ENCODE measurements at places on chromosomes 5 and 9.

DNA sequence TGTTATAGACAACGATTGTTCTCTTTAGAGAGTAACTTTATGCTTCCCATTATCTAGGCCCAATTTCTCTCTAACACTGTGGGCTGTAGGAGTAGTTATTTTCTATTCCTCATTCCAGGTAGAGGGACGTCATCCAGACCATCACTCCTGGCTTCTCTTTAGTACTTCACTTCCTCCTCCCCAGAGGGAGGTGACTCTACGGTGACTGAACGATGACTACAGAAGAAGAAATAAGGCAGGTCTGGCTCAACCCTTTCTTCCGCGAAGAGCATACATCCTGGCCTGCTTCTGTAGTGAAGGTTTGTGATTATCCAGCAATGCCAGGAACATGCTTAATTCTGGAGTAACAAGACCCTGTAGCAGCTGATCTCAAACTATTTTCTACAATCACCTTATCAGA, 50.8 kb downstream of the HMGCR start:
- DNase-seq, result no peak

DNA sequence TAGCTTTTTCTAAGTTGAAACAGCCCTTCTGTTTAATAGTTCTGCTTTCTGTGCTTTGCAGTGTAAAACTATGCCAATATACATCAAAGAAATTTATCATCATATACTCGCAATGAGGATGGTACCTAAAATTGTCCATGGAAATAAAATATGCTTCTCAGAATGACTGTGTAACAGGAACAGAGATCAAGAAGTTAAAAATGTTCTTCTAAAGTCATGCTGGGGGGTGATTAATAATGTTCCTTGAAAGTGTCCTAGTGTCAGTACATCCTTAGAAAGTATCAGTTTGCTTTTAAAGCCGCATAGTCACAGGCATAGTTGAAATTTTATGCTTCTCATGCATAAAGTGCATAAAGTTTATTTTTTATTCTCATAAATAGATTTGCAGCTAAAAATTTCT, 4.0 kb upstream of the LRRC70 start:
- no peak for DNase-seq

- DNase-seq, result no peak
Measured at GRCh38 chr5:26945901-26946300, 92.5 kb downstream of the CDH9 start.

DNA sequence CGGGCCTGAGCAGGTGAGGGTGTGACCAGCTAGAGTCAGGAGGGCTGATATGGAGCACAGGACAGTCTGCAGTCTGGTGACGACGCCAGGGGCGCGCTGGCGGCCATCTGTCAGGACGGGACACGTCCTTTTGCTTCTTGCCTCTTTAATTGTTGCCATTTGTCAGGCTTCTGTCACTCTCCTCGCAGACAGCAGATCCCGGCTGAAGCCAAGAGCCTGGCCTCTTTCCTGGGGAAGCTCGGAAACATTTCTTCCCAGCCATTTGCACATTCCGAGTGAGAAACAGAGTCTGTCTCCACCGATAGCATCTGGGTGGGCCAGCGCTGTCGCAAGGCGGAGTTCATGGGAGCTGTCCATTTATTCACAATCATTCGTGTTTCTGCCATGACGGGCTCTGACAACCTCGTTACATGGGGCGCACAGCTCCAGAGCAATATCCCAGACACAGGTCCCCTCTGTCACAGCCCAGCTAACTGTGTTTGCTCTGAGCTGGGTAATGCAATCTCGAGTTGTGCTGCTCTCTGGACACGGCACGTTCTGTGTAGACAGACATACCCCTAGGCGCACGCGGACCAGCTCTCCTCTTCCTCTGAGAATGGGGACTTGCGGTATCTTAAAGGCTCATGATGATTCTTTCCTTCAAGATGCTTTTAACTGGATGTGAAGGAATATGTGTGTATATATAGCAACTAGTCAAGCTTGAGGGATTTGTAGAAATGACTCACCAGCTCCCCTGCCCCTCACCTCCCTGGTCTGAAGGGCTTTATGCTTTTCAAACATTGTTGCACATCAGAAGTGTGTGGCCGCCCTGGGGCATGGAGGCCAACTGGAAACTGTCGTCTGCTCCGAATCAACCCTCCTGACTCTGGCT, 105.3 kb upstream of the FCN2 start:
- no peak for DNase-seq

GRCh38 chr5:35881758-35882157, 25.1 kb downstream of the IL7R start:
- DNase-seq, result no peak

- no peak for DNase-seq
Measured at GRCh38 chr5:41985945-41986695, 61.0 kb downstream of the FBXO4 start.

DNA sequence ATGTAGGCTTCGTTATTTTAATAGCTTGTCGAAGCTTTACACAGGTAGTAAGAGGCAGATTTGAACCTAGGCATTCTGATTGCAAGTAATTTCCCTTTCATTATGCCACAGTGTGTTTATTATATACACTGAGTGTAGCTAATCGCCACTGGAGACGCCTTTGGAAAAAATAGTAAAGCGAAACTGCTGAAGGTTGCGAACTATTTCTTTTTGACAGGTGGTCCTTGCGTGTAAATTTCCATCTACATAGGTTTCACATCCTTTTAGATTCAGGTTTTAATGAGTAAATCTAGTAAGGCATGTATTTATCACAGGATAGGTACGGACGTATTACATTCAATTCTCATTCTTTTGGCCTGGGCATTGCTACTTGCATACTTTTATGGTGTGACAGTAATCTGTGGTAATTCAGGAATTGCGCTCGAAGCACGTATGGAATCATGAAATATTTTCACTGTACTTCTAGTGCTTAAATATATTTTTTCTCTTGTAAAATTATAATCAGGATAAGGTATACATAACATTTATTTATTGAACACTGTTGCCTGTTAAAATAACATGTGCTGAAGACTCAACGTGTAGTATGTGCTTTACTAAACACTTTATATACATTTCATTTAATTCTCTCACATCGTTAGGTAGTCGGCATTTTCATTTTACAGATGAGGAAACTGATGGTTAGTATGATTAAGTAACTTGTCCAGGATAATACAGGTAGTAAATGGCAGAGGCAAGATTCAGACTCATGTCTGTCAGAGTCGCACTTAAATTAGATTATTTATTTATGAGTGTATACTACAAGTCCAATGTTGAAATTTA, 1.8 kb downstream of the MARCHF6 start:
- no peak for DNase-seq

Measured in stimulated activated naive CD4-positive, alpha-beta T cell treated with Interleukin-2 at 50 U/mL for 16 hours (primary cell).